A673 (cell line): ENCODE measurements at places on chromosomes 11 and 22. TPM values are rescaled to one million over a fixed set of nuclear protein-coding genes. Genes with fewer than 3 reads are reported as not detected.

CHRM1 gene
- total RNA-seq = 0.17 and 0.41 TPM in 2 replicates

CCDC86 gene
- total RNA-seq = 137 and 188 TPM in 2 replicates

NTM gene
- 8.3 and 8.6 TPM in 2 replicates for total RNA-seq

CTSW gene
- not detected in 2 replicates for total RNA-seq

ENTHD1 gene
- total RNA-seq = not detected in 2 replicates

TSKU gene
- total RNA-seq = 25.3 and 29.0 TPM in 2 replicates

CALCA gene
- 1.0 and 2.2 TPM in 2 replicates for total RNA-seq

DNA sequence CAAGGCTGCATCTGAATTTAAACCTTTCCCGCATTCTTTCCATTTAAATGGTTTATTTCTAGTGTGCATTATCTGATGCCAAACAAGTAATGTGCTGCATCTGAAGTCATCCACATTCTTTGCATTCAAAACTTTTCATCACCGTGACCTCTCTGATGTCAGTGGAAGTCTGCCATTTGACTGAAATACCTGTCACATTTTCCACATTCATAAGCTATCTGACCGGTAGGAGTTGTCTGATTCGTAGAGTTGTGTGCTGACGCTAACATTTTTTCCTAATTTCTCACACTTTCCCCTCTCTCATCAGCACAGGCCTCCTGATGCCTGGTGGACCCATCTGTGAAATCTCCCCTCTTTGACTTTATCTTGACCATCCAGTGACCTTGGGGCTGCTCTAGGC lies 79.9 kb upstream of the BARX2 start:
- DNase-seq = no peak

GRCh38 chr11:109677876-109678275 lies 255.9 kb downstream of the C11orf87 start:
- DNase-seq = no peak

GRCh38 chr11:69526453-69526810 lies 45.0 kb downstream of the LINC01488 start:
- no peak for DNase-seq

DNA sequence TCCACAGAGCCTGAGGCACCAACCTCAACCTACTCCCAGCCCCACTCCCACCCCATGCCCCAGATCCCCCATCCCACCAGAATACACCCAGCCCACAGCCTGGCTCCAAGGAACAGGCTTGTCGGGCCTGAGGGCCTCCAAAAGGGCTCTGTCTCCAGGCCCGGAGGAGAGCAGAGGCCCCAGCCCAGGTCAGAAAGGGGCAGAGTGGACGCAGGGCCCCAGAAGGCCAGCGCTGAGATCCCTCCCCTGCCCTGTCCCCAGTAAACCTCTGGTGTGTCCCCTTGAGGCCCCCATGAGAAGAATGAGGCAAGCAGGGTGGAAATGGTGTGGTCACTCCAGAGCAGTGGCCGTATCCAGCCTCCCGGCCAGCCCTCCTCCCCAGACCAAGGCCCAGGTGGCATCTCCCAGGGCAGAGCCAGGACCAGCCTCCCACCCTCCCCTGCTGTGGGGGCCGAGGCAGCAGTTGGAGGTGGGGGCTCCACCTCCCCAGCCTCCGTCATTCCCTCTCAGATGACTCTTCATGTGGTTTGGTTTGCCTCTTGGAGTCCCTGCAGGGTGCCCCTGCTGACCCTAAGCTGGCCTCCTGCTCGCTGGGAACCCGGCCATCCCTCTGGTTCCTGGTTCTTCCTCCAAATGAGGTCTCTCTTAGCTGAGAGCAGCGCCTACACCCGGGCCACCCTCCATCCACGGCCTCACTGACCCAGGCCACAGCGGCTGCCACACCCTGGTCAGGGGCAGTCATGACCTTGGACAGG lies 195.0 kb downstream of the IGLL1 start:
- DNase-seq = no peak

GRCh38 chr22:35837101-35837727 lies 119.5 kb downstream of the APOL5 start:
- no peak for DNase-seq

DNA sequence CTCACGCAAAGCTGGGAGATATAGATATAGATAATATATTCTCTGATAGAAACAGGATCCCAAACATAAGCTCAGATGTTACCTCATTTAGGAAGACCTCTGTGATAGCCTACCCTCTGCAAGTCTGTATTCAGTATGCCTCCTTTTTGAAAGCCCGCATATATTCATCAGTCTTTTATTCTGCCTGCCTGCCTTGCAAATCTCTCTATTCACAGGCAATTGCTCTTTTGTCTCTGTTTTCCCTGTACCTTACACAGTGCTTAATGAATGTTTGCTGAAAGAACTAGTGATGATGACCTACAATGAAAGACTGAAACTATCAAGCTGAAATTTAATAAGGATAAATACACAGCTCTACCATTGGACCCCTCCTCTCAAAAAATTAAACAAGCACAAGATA lies 18.4 kb downstream of the DEUP1 start:
- DNase-seq = no peak

GRCh38 chr11:68061508-68061907 lies 22.7 kb downstream of the TCIRG1 start:
- no peak for DNase-seq

GRCh38 chr11:95045812-95046211 lies 3.4 kb upstream of the KDM4F start:
- DNase-seq = no peak

GRCh38 chr11:34512840-34513681 lies 533 bp downstream of the ELF5 start:
- peak; percentile 89 for DNase-seq

GRCh38 chr11:27795955-27796861 lies 96.0 kb upstream of the BDNF start:
- no peak for DNase-seq

GRCh38 chr11:78228467-78228866 lies 39.7 kb downstream of the USP35 start:
- DNase-seq = peak; percentile 74

GRCh38 chr11:11731311-11732083 lies 109.7 kb upstream of the GALNT18 start:
- peak; percentile 2 for DNase-seq

- DNase-seq = peak; percentile 76
Measured at GRCh38 chr22:27754247-27754887, 47.2 kb downstream of the MN1 start.

DNA sequence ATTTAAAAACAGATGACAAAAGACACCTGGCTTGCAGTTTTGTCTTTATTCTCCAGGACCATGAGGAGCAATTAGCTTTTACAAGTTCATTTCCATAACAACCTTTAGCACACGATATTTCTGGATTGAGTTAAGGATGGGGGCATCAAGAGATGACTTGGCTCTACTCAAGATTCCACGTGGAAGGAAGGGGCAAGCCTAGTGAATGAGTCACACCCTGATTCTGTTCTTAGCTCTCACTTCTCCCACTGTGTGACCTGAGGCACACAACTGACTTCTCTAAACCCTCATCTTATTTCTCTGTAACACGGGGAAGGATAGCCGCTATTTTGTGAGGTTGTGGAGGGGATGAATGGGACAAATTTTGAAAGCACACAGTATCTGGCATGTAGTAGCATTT lies 185.5 kb downstream of the KIRREL3 start:
- DNase-seq = no peak

DNA sequence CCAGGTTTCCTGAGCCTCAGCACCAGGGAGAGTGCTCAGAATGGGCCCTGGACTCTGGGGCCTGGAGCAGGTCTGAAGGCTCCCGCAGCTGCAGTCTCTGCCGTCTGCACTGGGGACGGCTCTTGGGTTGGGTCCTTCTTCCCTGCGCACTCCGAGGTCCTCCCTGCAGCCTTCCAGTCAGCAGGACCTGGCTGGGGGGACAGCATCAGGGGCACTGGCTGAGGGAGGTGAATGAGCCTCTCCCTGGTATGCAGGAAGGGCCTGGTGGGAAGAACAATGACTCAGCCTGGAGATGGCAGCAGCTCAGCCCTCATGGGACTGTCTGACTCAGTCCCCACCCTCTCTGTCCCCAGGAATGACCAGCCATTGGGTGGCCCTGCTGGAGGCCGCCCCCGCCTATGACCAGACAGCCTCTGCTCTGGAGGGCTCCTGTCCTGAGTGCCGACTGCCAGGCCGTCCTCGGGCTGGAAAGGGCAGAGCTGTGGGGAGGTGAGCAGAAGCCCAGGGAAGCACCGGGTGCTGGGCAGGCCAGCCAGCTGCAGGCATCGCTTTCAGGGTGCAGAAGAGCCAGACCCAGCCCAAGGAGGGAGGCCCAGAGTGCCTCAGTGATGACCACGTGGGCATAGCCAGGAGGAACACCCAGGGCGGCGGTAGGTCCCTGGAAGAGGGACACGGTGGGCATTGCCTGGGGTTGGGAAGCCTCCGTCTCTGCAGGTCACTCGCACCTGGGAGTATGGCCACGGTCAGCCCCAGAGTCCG lies 455.0 kb downstream of the BRD1 start:
- DNase-seq = peak; percentile 28

- DNase-seq = no peak
Measured at GRCh38 chr11:105824457-105825013, 197.5 kb downstream of the MSANTD4 start.
